ENCODE measurements at places on chromosomes 11 and 22.
A peak's percentile ranks its signal among the peaks of the same experiment; 100 is the strongest.

GRCh38 chr11:17934194-17934593 lies 78.7 kb downstream of the SERGEF start:
- DNase-seq = no peak

DNA sequence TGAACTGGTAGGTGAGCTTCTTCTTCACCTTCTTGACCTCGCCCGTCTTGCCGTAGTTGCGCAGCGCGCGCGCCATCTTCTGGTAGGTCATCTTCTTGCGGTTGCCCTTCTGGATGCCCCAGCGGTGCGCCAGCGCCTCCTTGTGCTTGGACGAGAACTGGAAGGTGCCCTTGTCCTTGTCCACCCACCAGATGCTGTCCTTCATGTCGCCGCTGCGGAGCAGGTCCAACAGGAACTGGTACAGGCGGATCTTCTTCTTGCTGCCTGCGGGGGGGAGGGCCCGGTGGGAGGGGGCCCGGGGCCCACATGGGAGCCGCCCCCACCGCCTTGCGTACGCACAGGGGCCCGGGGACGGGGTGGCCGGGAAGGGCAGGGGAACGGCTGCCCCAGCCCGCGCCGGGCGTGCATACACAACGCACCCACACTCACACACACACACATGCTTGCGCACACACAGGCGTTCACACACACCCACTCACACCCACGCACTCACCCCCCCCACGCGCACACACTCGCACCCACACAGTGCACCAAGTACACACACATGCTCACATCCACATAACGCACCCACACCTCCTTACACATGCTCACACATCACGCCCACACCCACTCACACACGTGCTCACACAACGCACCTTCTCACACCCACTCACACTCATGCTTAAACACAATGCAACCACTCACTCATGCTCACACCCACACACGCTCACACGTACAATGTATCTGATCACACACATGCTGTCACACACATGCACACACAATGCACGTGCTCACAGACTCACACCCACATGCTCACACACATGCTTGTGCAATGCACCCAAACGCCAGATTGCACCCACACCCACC lies 3.0 kb upstream of the MYBPC3 start:
- peak; percentile 78 for DNase-seq

DNA sequence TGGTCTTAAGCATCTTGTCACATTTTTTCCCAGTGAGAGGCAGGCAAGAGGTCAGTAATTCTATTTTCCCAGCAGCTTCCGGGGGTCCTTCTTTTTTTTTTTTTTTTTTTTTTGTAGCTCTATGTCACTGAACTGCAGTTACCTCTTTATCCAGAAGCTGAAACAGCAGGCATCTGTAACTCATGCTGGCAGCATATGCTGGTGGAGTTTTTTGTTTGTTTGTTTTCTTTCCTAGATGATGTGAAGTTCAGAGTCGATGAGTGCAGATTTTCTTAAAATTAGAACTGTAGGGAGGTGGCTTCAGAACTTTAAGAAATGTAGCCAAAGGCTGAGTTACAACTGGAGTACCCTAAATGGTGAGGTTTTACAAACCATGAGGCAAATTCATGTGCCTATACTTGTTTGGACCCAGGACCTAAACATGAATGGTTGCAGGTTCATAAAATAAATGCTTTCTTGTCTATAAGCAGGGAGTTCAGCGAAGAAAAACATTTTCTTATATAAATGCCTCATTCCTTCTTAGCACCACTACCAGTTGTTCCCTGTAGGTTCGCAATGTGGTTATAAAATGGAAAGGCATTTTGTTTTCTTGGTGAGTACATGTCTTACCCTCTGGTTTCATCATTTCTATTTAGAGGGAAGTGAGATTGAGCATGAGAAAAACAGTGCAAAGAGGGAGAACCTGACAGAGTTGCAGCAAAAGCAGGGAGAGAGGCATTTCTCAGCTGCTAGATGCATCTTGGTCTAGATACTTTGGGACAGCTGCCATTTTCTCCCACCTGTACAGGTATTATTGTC lies 84.0 kb downstream of the TRIM44 start:
- no peak for DNase-seq

DNA sequence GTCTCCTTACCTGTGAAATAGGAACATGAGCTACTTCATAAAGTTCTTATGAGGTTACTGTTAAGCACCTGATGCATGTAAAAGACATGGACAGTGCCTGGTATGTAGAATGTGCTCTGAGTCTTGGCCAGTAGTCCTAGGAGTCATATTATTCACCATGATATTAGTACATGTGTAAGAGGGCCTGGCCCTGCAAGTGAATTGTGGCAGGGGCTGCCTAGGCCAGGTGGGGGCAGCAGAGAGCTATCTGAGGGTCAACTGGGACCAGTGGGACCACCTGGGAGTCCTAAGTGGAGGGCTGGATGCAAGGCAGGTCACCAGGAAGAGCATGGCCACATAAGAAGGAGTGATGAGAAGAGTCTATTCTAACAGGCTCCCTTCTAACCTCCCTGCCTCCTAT lies 529.5 kb downstream of the SOX6 start:
- DNase-seq = no peak

GRCh38 chr22:41261541-41262249 lies 21.0 kb upstream of the CHADL start:
- DNase-seq = no peak

GRCh38 chr22:21726650-21727049 lies 8.9 kb downstream of the YPEL1 start:
- no peak for DNase-seq

DNA sequence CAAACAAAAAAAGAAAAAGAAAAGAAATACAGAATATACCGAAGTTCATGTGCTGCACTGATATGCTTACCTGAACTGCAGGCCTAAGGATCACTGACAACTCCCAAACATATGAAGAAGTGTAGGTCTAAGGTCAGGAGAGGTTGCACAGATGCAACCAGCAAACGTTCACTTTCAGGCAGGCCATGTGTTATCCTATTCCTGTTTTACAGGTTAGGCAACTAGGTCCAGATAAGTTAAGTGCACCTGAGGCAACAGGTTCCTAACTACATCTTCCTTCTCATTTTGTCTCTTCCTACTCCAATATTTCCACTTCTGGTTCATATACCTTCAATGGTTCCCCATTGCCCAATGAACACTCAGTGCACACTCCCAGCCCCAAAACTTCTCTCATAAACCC lies 15.1 kb downstream of the PI4KA start:
- DNase-seq = no peak

GRCh38 chr11:87401653-87402052 lies 363.9 kb downstream of the TMEM135 start:
- no peak for DNase-seq

DNA sequence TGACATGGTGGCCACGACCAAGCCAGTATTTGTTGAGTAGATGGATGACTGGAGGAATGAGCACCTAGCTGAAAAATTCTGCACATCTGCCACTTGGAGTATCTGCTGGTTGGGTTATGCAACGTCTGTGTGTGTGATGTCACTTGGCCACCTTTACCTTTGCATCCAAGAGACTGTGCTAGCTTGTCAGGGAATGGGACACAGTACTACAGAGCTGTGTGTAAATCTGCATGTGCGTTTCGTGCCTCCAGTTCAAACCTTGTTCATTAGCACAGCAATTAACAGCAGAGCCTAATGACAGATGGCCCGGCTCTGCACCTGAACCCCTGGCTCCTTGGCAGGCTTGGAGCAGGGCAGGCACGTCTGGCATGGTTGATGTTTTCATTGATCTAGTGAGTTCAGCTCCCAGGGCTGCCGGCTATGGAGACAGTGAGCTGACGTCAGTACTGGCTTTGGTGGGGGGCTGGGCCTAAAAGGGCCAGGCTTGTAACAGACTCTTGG lies 188.4 kb upstream of the NAV2 start:
- no peak for DNase-seq

GRCh38 chr22:44218071-44218470 lies 37.3 kb downstream of the PARVG start:
- no peak for DNase-seq

DNA sequence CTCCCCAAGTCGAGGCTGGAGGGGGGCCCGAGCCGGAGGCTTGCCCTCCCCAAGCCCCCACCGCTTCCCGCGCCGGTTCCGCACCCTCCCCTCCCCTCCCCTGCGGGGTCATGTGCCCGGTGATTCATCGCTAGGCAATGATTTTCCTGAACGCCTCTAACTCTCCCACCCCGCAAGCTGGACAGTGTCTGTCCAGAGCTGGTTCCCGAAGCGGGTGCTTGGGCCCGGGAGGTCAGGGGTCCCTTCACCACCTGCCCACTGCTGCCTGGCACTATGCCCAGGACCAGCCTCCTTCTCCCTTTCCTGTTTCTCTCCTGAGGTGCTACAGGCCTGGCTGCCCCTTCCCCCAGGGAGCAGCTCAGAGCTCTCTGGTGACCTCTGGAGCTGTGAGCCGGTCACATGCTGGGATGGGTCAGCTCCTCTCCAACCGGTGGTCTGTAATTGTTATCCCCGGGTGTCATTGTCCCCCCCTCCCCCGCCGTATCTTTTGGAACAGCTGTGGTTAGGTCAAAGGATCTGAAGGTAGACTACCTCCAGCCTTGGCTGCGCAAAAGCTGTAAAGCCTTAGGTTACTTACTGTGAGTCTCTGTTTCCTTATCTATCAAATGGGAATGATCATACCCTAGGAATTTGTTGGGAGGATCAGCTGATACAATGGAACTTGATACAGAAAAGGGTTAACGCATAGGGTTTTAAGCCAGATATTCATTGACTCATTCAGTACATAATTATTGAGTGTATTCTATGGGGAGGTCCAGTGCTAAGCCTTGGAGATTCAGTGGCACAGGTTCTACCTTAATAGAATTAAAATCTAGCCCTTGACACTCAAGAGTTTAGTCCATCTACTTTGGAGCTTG lies 753 bp downstream of the STX3 start:
- peak; percentile 31 for DNase-seq

- DNase-seq = no peak
Observed at GRCh38 chr11:20137637-20138036, 22.6 kb downstream of the DBX1 start.

- DNase-seq = no peak
Observed at GRCh38 chr22:26660961-26661578, 3.7 kb downstream of the MIAT start.

GRCh38 chr22:25896098-25896497 lies 154.1 kb downstream of the MYO18B start:
- DNase-seq = no peak

GRCh38 chr11:116651737-116652237 lies 121.0 kb downstream of the BUD13 start:
- no peak for DNase-seq

DNA sequence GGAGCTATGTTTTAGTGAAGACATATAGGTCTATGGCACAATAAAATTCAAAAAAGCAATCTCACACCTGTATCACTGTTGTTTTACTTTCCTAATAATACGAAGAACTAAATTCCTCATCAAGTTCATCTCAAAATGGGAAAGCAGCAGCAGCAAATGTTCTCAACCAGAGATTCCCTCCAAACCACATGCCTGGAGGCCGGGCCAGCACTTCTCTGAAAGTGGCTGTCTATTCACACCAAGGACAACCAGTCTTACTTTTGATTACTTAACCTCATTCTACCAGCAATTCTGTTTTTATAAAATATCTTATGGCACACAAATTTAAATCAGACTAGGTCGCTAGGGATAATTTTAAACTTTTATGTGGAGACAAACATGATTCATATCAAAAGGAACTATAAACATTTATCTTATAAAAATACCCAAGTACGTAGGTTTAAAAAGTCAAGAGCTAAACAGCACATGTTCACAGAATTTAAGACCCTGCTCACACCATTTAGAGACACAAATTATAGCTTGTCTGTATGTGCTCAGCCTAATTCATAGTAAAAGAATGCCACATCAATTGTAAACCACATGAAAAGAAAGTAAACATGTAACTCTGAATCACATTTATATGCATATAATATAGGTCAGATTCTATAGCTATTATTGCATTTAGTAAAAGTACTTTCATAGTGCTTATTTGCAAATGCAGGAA lies 46.1 kb downstream of the RRAS2 start:
- DNase-seq = no peak

- no peak for DNase-seq
Observed at GRCh38 chr22:28023774-28024173, 104.7 kb upstream of the PITPNB start.

DNA sequence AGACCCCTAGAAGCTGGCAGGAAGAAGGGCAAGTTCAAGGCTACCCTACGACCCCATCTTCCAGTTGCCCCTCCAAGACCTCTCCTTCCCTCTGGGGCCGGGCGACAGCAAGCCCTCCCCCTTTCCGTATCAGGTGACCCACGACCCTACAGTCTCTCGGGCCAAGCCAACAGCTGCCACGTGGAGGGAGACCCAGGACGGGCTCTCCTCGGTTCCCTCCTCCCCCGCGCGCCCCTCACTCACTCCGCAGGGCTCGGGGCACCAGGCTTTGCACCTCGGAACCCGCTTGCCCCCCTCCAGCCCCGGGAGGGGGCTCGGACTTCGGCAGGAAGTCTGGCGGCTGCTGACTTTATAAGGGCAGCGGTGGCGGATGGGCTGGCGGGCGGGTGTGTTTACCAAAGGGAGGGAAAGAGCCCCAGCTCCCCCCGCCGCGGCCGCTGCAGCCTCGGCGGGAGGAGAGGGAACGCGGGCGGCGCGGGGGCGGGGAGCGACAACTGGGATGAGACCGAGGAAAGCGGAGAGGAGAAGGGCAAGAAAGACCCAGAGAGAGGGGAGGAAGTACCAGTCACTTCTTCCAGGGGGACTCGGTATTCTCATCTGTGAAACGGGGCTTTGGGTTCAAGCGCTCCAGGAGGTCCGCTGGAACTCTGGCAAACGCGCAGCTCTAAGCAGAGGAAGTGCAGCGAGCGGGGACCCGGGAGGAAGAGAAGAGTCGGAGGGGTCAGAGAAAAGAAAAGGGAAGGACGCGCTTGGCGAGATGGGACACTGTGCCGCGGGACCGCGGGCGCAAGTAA lies 767 bp downstream of the SLC43A1 start:
- DNase-seq = no peak

- DNase-seq = no peak
Observed at GRCh38 chr11:64916040-64916774, 802 bp downstream of the ATG2A start.

GRCh38 chr11:39459606-39460005 lies 1999.8 kb downstream of the LRRC4C start:
- DNase-seq = no peak

DNA sequence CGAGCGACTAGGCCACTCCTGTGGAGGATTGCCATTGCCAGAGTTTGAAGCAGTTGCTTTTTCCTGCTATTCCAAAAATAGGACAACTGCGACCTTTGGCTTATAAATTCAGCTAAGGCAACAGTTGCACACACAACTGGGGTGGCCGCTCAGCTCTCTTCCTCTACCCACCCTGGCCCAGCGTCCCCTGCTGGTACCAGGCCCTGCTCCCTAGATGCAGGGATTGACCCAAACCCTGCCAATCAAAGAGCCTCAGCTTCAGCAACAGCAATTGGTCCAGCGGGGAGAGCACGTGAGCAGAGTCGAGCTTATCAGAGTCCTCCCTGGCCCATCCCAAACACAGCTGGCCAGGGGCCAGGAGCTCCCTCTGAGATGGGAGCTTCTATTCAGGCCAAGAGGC lies 22.0 kb upstream of the CABP2 start:
- DNase-seq = no peak

GRCh38 chr11:37688456-37688855 lies 1090.4 kb upstream of the RAG2 start:
- DNase-seq = no peak

Data from amniotic stem cell (primary cell).